ENCODE measurements at places on chromosomes 7 and 10.
A peak's percentile ranks its signal among the peaks of the same experiment; 100 is the strongest.

GRCh38 chr7:140062118-140062527, 628 bp downstream of the PARP12 start:
- no peak for DNase-seq

DNA sequence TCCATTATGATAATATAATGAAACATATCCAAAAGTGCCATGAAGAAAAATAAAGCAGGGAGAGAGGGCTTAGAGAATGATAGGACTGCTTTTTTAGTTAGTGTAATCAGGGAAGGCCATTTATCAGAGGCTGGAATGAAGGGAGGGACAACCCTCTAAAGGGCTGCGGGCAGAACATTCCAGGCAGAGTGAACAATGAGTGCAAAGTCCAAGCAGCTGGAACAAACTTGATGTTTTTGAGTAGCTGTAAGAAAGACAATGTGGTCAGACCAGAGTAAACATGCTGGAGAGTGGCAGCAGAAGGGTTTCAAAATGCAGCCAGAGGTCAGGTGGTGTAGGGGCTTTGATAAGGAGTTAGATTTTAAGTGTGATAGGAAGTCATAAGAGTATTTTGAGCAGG, 65.6 kb upstream of the CCDC6 start:
- DNase-seq, result peak; percentile 23

- DNase-seq, result peak; percentile 80
These were observed 179.0 kb downstream of the PTEN start for GRCh38 chr10:88042160-88043100.

GRCh38 chr10:122222638-122223037, 48.5 kb upstream of the BTBD16 start:
- no peak for DNase-seq

GRCh38 chr7:112176693-112177415, 29.3 kb downstream of the DOCK4 start:
- no peak for DNase-seq

- no peak for DNase-seq
These were observed 233.0 kb upstream of the ZNF32 start for GRCh38 chr10:43881657-43882056.

GRCh38 chr7:27096768-27097514, 1.1 kb upstream of the HOXA1 start:
- DNase-seq, result peak; percentile 80

GRCh38 chr7:80372415-80372814, 139.4 kb downstream of the GNAT3 start:
- peak; percentile 19 for DNase-seq

DNA sequence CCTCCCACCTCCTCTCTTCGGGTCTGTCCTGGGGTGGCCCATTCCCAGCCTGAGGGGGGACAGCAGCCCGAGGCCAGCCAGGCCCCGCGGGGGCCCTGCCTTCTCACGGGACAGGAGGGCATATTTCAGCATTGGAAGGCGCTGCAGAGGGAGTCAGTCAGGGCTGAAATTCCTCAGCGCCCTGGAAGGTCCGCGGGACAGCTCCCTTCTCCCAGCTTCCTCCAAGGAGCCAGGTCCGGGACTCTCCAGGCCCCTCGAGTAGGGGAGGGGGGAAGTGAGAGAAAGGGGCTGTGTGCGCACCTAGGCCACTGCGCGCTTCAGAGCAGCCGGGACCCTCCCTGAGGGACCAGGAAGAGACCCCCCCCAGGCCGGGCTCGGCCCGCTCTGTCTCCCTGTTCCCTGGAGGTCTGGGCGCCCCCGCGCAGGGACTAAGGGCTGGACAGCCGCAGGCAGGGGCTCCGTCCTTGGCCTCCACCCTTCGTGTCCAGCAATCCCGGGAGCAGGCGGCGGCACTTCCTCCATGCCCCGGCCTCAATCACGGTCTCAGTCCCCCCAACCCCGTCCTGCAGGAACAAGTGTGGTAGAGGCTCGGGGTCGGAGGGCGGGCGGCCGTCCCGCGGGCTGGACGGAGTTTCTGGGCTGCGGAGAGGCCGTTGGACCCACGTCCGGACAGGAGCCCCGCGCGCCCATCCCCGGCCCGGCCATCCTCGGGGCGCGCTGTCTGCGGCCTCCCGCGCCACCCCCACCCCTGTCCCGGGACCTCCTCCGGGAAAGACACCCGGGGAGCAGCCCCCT, 6.0 kb upstream of the ELFN1 start:
- DNase-seq, result no peak

GRCh38 chr10:123135415-123136141, at the start of gene HMX3:
Gene HMX3, plus strand, starts transcription at chr10:123135970. Its CDS starts 81 bp downstream, at chr10:123136051.
- peak; percentile 61 for DNase-seq

DNA sequence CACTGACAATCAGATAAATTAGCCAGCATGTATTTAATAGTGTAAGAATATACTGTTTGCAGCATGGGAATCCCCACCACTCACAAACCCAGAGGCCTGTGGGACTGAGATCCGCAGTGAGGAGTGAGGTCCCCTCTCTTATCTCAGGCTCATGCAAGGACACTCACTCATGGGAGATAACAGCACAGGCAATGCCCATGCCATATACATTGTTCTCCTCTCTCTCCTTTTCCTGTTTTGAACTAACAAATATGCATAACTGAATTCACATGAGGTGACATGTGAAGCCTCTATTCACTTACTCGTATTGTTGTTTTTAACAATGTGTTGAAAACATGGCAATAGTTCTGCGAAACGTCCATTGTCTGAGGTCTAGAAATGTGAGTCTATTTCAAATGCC, 230.5 kb downstream of the ARHGAP21 start:
- no peak for DNase-seq

GRCh38 chr7:148916186-148916585, 32.1 kb upstream of the EZH2 start:
- DNase-seq, result peak; percentile 46

GRCh38 chr7:137850972-137851945, 4.5 kb upstream of the DGKI start:
- DNase-seq, result peak; percentile 54

DNA sequence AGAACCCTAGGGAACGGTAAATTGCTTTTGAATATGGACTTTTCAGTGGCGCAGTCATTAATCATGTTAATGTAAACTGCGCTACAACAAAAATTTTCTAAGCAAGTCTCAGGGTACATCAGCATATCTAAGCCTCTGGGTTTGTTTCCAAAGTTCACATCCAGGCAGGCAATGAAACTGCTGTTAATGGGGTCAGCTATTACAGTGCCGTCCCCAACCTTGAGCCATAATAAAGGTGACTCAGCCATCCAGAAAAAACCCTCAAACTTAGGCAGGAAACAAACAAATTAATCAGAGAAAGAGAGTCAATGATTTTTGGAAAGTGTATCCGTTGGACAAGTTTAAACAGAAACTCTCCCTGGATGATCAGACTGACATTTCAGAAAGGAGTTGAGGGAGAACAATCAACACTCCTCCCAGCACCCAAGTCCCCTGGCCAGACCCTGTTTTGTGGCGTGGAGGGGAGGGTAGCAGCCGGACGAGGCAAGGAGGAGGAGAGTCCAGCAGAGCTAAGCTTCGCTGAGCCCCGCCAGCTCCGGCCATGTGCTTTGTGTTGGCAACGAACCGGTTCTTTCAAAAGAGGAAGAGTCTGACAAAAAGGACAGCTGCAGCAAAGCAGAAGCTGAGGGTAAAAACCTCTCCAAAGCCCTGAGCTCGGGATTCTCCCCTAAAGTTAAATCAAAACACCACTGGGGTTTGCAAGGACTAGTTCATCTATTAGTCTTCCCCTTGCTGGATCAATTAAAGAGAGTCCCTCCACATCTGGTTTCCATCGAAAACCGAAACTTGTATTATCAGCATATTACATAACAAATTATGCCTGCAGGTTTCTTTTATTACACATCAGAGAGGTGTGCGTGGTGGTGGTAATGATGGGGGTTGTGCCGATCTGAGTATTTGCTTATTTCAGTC, 3.6 kb downstream of the FAM53B start:
- DNase-seq, result peak; percentile 71

Data from foreskin fibroblast (primary cell).